CD8-positive, alpha-beta memory T cell (primary cell): ENCODE measurements at places on chromosomes 13 and 19.

DNA sequence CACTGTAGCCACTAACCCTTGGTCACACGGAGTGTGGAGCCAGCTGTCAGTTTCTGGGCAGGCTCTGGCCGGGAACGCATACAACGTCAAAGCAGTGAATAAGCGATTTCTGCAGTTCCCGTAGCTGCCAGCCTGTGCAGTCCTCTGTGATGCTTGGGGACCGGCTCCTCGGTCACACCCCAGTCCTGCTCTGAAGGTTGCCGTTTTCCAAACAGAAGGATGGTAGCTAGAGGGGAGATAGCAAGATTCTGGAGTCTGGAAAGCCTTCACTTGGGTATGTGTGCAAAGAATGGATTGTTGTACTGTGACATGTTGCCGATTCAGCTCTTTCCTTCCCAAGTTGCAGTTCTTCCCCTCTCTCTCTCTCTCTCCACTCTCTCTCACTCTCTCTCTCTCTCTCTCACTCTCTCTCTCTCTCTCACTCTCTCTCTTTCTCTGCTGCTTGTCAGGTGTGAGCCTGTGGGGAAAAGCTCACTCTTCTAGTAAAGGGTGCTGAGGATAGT, 38.7 kb upstream of the C1QTNF9 start:
- DNase-seq: peak; percentile 77

GRCh38 chr19:355134-355533, 10.5 kb upstream of the MIER2 start:
- DNase-seq: no peak

DNA sequence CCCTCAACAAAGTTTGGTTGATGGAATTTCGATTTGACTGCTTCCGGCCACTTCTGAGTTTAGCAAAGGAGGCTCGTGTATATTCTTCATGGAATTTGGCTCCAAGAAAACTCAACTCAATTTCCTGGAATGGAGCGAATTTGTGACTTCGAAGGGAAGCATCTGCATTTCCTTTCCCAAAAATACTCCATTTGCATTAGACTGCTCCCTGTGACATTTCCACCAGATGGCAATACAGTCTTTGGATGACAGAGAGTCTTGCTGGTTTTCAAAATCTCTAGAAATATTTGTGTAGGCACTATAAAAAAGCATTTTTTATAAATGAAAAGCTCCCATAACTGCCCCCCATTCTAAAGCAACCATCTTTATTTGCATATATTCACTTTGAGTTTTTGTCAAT, 4.1 kb downstream of the C1QTNF9 start:
- DNase-seq: no peak

GRCh38 chr19:1025960-1026782, at the start of gene CNN2:
Gene CNN2, plus strand, starts transcription at chr19:1026608. Its CDS starts 54 bp downstream, at chr19:1026662.
- DNase-seq: peak; percentile 60

GRCh38 chr19:4913996-4914735, 4.9 kb downstream of the UHRF1 start:
- peak; percentile 50 for DNase-seq

DNA sequence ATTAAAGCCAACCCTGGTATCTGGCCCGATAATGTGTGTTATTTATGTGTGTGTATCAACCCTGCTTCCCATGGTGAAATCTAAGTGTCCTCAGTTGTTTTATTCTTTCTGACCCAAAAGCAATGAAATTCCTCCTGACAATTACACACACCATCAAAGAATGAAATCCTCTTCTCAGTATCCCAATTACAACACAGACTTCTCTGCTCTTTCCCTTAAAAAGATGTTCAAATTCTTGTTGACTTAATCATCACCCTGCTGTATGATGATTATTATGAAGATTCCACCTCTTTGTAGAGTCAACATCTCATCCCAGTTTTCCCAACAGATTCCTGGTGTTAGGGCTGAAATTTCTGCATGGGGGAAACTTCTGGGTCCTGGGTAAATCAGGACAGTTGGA, 8.9 kb upstream of the TRPC4 start:
- no peak for DNase-seq
